ENCODE measurements at places on chromosomes 1 and 21. TPM values are rescaled to one million over a fixed set of nuclear protein-coding genes. Genes with fewer than 3 reads are reported as not detected.

DNA sequence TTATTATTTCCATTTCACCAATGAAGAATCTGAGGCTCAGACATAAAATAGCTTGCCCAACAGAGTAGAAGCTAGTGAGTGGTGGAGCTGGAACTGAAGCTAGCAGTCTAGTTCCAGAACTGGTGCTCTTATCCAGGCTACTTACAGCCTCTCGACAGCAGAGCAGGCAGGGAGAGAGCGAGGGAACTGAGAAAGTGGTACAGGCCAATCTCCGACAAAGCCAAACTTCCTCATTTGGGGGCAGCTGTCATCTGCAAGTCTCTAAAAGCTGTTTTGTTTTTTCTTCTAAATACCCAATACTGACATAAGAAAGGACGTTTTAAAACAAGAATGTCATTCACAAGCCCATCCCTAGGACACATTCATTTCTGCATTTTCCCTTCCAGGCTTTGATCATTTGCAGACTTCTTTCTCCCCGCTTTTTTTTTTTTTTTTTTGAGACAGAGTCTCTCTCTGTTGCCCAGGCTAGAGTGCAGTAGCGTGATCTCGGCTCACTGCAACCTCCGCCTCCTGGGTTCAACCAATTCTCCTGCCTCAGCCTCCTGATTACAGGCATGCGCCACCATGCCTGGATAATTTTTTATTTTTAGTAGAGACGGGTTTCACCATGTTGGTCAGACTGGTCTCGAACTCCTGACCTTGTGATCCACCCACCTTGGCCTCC lies 20.0 kb downstream of the YIPF1 start:
- DNase-seq, result no peak

DNA sequence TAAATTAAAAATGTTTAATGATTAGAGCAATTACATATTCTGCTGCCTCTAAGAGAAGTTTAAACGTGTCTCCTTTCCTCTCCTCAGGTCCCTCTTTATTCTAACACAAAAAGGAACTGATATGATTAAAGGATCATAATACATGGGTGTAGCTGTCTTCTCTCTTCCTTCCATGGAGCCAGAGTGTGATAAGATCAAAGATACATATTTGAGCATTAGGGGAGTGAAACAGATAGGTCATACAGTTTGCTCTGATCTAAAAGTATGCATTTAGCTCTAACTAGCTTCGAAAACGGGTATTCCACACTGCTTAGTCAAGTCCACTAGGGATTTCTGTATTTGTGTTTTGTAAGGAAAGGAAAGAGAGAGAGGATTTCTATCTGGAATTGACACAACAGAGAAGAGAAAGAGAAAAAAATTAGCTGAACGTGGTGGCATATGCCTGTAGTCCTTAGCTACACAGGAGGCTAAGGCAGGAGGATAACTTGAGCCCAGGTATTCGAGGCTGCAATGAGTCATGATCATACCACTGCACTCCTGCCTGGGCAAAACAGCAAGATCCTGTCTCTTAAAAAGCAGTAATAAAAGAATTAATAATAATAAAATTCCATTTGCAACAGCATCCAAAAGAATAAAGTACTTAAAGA lies 63.1 kb downstream of the CDC42BPA start:
- no peak for DNase-seq

- DNase-seq, result peak; percentile 11
These were observed 310.0 kb downstream of the PBX1 start for GRCh38 chr1:164868990-164869389.

DNA sequence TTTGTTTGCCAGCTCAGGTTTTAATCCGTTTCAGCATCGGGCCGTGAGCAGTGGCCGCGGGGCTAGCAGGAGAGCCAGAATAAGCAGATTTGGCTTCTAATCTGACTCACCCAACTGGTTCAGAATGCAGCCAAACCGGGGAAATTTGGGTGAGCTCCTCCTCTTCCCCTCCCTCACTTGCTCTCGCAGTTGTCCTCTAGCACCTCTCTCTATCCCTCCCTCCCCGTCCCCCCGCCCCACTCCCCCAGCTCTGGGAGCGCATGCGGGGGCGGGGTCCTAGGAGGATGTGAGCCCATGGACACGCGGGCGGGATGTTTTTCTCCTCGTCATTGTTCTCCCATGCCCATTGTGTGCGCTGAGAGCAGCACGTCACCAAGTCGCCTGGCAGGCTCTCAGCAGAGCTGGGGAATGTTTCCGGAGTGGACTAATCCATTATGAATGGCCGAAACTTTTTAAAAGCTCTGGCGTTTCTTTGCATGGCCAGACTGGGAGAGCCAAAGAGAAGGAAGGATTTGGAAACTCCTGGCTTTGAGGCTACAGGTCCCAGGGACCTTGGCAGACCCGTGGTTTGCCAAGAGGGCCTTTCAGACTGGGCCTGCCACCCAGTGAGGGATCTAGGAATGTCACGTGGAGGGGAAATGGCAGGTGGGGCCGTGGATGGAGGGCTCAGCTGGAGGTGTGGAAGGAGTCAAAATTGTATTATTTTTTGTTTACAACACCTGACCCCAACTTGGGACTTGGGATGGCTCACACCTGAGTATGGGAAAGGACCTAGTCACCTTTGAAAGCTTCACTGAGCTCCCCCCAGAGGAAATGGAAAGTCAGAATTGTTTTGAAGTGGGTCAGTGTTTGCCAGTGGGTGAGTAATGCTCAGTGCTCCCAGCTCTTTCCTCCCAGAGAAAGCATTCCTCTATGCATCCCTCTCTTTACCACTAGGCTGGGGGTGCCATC lies 39.2 kb downstream of the CDK18 start:
- peak; percentile 91 for DNase-seq

- peak; percentile 26 for DNase-seq
These were observed 39.5 kb upstream of the UBE2U start for GRCh38 chr1:64163970-64164369.

- no peak for DNase-seq
These were observed 186.4 kb upstream of the ZNHIT6 start for GRCh38 chr1:85894651-85895050.

DNA sequence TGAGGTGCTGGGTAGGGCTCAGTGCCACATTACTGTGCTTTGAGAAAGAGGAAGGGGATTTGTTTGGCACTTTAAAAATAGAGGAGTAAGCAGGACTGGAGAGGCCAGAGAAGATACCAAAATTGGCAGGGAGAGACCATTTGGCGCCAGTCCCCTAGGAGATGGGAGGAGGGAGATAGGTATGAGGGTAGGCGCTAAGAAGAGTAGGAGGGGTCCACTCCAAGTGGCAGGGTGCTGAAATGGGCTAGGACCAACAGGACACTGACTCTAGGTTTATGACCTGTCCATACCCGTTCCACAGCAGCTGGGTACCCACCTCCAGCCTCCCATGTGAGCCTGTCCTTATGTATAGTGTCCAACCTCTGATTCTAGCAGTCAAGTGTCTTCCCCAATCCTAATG lies 1.0 kb upstream of the CRTC2 start:
- no peak for DNase-seq

NPL gene
- 4.3 TPM for total RNA-seq

DNA sequence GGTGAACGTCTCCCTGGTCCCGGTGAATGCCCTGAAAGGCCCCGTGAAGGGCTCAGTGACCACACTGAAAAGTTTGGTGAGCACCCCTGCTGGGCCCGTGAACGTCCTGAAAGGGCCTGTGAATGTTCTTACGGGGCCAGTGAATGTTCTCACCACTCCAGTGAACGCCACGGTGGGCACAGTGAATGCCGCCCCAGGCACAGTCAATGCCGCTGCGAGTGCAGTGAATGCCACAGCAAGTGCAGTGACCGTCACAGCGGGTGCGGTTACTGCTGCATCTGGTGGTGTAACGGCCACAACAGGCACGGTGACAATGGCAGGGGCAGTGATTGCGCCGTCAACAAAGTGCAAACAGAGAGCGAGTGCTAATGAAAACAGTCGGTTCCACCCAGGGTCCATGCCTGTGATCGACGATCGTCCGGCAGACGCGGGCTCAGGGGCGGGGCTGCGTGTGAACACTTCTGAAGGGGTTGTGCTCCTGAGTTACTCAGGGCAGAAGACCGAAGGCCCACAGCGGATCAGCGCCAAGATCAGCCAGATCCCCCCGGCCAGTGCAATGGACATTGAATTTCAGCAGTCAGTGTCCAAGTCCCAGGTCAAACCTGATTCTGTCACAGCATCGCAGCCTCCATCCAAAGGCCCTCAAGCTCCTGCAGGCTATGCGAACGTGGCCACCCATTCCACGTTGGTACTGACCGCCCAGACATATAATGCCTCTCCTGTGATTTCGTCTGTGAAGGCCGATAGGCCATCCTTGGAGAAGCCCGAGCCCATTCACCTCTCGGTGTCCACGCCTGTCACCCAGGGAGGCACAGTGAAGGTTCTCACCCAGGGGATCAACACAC lies 41.5 kb downstream of the ZBTB17 start:
- no peak for DNase-seq

TNFRSF8 gene
- total RNA-seq, result not detected

SOX13 gene
- 7.8 TPM for total RNA-seq

GRCh38 chr1:116167625-116168276 lies 56.6 kb downstream of the MAB21L3 start:
- DNase-seq, result no peak

DNA sequence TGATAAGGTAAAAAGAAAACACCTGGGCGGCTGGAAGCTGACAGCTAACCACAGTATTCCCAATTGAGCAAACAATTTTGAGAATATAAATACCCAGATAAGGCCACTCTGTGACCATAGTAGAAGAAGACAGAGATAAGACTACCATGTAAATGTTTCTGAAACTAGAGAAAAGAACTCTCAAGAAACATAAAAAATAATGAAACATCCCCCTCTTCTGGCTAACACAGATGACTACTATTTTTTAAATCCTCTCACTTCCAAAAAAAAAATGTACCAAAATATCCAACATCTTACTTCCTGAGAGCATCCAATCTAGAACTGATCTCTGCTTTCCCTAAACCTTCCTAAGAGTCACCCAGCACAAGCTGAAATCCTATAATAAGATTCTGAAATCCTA lies 125.9 kb downstream of the HFM1 start:
- peak; percentile 1 for DNase-seq

DNA sequence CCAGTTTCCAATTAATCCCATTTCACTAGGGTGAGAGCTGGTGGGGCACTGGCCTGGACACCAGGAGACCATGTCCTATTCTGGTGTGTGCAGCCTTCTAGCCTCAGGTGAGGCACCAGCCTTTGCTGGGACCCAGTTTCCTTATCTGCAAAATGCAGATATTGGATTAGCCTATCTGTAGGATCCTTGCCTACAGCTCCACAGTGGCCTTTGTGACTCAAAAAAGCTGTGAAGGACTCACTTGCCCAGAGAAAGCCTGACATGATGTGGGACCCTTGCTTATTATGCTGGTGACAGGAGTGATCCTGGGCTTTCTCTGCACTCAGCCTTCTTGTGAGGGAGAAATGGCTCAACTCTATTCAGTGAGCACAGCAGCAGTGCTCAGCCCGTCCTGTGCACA lies 32.3 kb downstream of the TENT5C start:
- no peak for DNase-seq

- no peak for DNase-seq
These were observed 23.6 kb downstream of the HTR6 start for GRCh38 chr1:19688041-19688842.

GRCh38 chr1:167171286-167171929 lies 49.3 kb upstream of the POU2F1 start:
- DNase-seq, result peak; percentile 76

- DNase-seq, result no peak
These were observed 192.2 kb upstream of the TNR start for GRCh38 chr1:175935566-175936115.

DNA sequence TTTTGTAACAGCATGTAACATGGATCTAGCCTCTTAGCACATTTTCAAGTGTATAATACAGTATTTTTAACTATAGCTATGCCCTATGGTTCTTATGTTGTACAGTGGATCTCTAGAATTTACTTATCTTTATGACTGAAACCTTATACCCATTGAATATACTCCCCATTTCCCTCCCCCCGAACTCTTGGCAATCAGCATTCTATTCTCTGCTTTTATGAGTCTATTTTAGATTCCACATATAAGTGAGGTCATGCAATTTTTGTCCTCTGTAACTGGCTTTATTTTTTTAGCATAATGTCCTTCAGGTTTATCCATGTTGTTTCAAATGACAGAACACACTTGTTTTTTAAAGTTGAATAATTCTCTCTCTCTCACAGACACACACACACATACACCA lies 3.1 kb upstream of the GBP6 start:
- DNase-seq, result no peak

DNA sequence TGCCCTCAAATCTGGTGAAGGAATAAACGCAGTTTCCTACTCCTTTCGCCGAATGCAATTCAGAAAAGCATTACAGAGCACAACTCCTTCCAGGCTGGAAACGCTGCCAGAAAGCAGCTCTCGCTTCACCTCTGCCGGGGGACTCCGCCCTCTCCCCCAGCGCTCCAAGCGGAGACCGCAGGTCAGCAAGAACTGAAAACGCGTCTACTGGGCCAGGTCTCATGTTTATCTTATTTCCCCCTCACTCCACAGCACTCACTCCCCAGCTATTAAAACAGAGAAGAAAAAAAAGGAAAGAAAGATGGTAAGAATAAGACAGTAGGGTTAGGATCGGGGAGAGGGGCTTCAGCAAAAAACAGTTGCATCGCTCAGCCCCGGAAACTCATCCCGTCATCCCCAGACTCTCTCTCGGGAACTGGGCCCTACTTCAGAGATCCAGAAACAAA lies 833 bp upstream of the RCOR3 start:
- DNase-seq, result peak; percentile 74

DNA sequence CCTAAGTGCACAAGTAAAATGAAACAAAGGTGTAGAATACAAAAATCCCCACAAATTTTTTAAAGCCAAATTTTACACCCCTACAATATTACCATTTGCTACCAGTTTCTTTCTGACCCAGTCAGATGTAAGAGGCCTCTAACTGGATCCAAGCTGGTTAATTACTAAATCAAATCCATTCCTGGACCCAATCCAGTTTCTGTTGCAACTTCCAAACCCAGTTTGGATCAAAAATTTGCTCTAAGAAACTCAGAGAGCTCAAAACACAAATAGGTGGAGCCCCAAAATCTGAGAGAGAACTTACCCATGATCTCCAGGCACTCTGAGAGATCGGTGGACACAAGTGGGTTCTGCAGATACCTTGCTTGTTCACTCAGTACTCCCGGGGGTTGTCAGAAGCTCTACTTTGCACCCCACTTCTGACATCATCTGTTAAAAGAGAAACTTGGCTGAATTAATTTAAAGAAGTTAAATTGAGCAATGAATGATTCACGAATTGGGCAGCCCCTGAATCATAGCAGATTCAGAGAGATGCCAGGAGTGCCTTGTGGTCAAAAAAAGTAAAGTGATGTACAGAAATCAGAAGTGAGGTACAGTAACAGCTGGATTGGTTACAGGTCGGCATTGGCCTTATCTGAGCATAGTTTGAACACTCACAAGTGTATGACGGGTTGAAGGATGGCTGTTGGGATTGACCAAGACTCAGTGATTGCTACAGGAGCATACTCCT lies 448.0 kb downstream of the KCNT2 start:
- peak; percentile 92 for DNase-seq

PROK1 gene
- total RNA-seq, result not detected

S100A6 gene
- 2,455 TPM for total RNA-seq

FAM110D gene
- not detected for total RNA-seq

ERG gene
- total RNA-seq, result 0.83 TPM

- no peak for DNase-seq
These were observed 181.6 kb downstream of the ZNF326 start for GRCh38 chr1:90176530-90176929.

LEMD1 gene
- 3.2 TPM for total RNA-seq

GRCh38 chr1:187517546-187517945 lies 688.8 kb downstream of the PLA2G4A start:
- DNase-seq, result no peak

Data from mammary epithelial cell (primary cell).